ENCODE measurements at places on chromosomes 12 and 14. TPM values are rescaled to one million over a fixed set of nuclear protein-coding genes. Genes with fewer than 3 reads are reported as not detected.
A peak's percentile ranks its signal among the peaks of the same experiment; 100 is the strongest.

The SRP54 gene
- 90.8 TPM for total RNA-seq

The PPP4R4 gene
- total RNA-seq: 0.22 TPM

The TMX1 gene
- 54.8 TPM for total RNA-seq

The PRMT5 gene
- 42.2 TPM for total RNA-seq

The TAS2R46 gene
- not detected for total RNA-seq

The B3GNT4 gene
- not detected for total RNA-seq

The GPR137C gene
- total RNA-seq: 0.89 TPM

The MYF6 gene
- total RNA-seq: not detected

GRCh38 chr12:69580074-69580473 lies 5.2 kb upstream of the CCT2 start:
- H3K27me3 ChIP-seq: no peaks in the 10 kb centered on the region
- peaks cover 12% of the 10 kb centered on the region for H3K4me1 ChIP-seq
- H3K4me3 ChIP-seq: no peak overlapping the region
- DNase-seq: no peak
- peaks cover 18% of the 10 kb centered on the region for H3K36me3 ChIP-seq
- H3K27ac ChIP-seq: no peak overlapping the region

- no peaks in the 10 kb centered on the region for H3K4me1 ChIP-seq
- no peak for DNase-seq
- no peak overlapping the region for H3K4me3 ChIP-seq
- H3K36me3 ChIP-seq: no peaks in the 10 kb centered on the region
These were observed 23.2 kb upstream of the MEG3 start for GRCh38 chr14:100802766-100803165.

DNA sequence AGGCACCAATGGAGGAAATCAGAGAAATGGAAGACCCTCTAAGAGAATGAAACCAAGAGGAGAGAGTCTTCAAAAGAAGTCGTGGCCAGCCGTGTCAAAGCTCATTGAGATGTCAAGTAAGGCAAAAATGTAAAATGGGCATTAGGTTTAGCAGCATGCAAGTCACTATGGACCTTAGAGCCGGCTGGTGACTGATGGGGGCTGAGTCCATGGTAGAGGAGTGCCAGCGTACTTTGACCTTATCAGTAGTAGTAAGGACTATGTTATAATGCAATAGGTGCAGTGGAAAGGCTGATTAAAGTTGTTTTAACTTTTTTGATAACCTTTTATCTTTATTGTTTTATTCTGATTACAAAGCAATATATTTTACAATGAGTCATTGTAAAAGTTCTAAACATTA lies 66.5 kb downstream of the ANO6 start:
- H3K4me3 ChIP-seq: no peak overlapping the region
- peaks cover 33% of the 10 kb centered on the region for H3K4me1 ChIP-seq

GRCh38 chr12:2256915-2257314 lies 204.1 kb downstream of the CACNA1C start:
- H3K4me3 ChIP-seq: peak overlapping the region; percentile 14
- peak overlapping the region; percentile 79 for H3K27ac ChIP-seq
- H3K36me3 ChIP-seq: no peaks in the 10 kb centered on the region
- no peaks in the 10 kb centered on the region for H3K27me3 ChIP-seq

- DNase-seq: peak; percentile 38
- no peaks in the 10 kb centered on the region for H3K4me1 ChIP-seq
- peak within 1 kb of the TSS; percentile 48 for H3K4me3 ChIP-seq
- peaks cover 62% of the 10 kb centered on the region for H3K27me3 ChIP-seq
- H3K27ac ChIP-seq: no peak within 1 kb of the TSS
These were observed at the start of gene C14orf39 for GRCh38 chr14:60485598-60486251. Gene C14orf39 (minus strand): TSS chr14:60486063. CDS start chr14:60485078, 985 bp downstream.

DNA sequence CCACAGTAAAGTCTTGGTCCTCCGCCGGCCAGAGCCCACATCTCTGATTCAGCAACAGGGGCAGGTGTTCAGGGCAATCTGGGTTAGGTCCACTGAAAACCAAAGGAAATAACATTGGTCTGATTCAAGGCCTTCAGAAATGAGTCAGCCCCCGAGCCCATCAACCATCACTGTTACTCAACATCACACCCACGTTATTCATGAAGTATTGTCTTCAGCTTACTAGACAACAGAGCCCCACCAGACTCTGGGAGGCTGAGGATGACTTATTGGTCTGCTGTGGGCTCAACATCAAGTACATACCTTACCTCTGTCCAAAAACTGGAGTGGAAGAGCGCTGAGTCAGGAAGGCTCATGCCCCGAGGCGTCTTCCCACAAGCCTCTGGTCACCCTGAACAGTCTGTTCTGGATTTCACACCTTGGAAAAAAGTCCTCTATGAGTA lies 97.5 kb downstream of the ZFP36L1 start:
- no peak overlapping the region for H3K4me3 ChIP-seq
- H3K27ac ChIP-seq: peak overlapping the region; percentile 89
- no peaks in the 10 kb centered on the region for H3K36me3 ChIP-seq
- peak; percentile 99 for DNase-seq

DNA sequence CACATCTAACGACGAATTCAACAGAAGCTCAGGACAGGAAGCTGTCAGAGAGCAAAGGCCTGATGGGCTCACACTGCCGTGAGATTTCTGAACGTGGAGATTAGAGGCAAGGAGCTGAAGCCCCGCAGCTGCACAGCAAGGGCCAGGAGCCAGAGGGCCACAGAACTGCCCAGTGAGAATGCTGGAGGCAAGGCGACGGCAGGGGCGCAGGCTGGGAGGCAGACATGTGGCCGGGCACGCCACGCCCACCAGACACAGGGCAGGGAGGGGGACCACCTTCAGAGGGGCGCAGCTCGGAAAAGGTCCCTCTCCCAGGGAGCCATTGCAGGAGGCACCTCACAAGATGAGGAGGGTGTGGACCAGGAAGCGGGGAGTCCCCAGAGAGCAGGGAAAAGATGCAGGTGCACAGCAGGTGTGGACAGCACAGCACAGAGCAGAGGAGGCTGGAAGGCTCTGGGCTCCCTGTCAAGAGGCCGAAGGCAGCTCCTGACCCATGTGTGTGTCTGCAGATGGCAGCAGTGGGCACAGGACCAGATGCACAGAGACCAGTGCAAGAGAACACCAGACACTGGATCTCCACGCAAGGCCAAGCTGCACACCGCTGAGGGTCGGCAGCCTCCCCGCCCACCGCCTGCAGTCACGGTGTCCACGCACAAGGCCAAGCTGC lies 23.0 kb downstream of the BTBD6 start:
- no peaks in the 10 kb centered on the region for H3K4me1 ChIP-seq
- H3K4me3 ChIP-seq: no peak overlapping the region
- H3K27me3 ChIP-seq: no peaks in the 10 kb centered on the region
- no peak for DNase-seq
- no peaks in the 10 kb centered on the region for H3K36me3 ChIP-seq
- H3K27ac ChIP-seq: no peak overlapping the region

DNA sequence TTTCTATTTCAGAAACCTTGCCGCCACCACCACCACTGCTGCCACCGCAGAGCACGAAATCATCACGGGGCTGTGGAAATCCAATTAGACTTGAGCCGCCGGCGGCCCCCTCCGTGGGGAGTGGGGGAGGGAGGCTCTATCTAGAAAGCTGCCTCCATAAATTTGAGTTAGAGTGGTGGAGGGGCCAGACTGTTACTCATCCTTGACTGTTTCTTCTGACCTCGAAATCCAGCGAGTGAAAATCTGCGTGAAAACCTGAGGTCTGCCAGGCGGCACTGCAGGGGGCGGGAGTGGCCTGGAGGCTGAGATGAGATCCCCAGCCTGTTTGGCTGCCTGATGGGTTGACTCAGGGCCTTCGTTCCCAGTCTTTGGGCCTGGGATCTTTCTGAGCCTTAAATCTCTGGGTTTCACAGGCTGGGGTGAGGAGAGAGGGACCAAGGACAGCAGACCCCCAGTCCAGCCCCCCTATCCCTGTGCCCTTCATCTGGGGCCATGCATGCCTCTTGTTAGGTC lies 29.9 kb downstream of the TSPAN9 start:
- H3K4me1 ChIP-seq: 0 out of 2 replicates have a peak, but pooled peaks cover 3% of the 10 kb centered on the region
- DNase-seq: peak; percentile 50
- no peak overlapping the region for H3K4me3 ChIP-seq
- no peak overlapping the region for H3K27ac ChIP-seq

DNA sequence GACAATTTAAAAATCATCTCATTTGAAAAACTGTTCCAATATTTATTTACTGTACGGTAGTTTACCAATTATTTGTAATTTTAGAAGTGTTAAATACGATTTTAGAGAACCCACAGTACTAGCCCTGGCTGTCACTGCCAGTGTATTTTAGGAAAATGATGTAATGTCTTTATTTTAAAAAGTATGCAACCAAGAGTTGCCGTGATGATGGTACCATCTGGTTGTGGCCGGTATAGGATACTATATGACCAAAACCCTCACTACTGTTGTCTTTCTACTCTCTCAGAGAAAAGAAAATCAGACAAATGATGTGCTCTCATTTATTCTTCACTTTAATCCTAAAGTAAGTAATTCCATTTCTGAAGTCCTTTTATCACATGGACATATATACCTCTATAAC lies 395.0 kb downstream of the FOXG1 start:
- H3K4me1 ChIP-seq: no peaks in the 10 kb centered on the region
- DNase-seq: no peak

DNA sequence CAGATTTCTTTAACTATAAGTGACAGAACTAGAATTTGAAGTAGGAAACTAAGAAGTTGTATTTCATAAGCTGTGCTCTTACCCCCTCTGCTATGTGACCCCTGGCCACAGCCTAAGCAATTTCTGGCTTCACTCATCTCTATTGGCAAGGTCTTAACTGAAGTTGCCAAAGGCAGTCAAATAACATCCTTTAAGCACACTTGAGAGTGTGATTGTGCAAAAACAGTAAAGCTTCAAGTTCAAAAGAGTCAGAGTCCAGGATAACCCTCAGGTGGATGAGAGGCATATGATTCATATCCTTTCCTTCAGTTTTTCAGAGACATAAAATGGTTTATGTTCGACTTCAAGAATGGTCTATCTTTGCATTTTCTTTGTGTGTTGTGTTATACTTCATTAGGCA lies 45.2 kb downstream of the GRIP1 start:
- H3K27ac ChIP-seq: no peak overlapping the region
- no peaks in the 10 kb centered on the region for H3K4me1 ChIP-seq
- DNase-seq: no peak
- no peaks in the 10 kb centered on the region for H3K36me3 ChIP-seq
- H3K4me3 ChIP-seq: no peak overlapping the region
- peaks cover 22% of the 10 kb centered on the region for H3K27me3 ChIP-seq

- H3K36me3 ChIP-seq: no peaks in the 10 kb centered on the region
- H3K27ac ChIP-seq: no peak overlapping the region
- peak; percentile 50 for DNase-seq
- peak overlapping the region; percentile 67 for H3K4me3 ChIP-seq
- H3K27me3 ChIP-seq: no peaks in the 10 kb centered on the region
- H3K4me1 ChIP-seq: no peaks in the 10 kb centered on the region
These were observed 589 bp upstream of the HVCN1 start for GRCh38 chr12:110689281-110690126.

DNA sequence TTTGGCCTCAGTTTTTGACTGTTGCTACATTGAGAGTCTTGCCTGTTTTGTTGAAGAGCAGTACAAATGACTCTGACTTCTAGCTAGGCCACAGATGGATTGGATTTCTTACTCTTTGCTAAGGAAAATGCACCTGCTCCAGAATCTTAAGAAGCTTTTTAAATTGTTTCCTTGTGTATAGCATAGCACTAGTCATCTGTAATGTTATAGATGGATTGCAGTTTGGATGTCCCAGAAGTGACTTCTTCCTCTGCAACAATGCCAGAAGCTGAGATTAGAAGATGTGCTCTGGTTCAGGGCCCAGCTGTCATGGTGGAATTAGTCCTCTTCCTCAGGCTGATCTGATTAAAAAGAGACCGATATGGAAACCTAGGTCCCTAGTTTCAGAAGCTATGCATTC lies 67.9 kb downstream of the DAAM1 start:
- no peak for DNase-seq
- peak overlapping the region; percentile 92 for H3K27ac ChIP-seq

DNA sequence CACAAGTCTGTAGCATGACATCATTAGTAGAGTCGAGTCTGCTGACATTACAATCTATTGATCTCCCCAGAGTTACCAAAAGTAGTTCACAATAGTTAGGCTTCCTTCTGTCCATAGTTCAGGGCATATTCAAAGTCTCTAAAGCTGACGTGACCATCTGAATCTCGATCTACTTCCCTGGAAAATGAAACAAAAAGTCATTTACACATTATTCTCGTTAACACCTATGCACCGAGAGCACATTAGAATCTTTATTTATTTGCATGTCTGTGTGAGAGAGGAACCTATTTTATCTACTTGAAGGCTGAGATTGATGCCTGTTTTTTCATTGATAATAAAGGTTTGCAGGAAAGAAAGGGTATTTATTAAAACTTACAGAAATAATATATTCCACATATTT lies 157.4 kb downstream of the EFCAB11 start:
- peaks cover 21% of the 10 kb centered on the region for H3K4me1 ChIP-seq
- H3K27ac ChIP-seq: no peak overlapping the region
- no peaks in the 10 kb centered on the region for H3K27me3 ChIP-seq
- no peaks in the 10 kb centered on the region for H3K36me3 ChIP-seq

- no peak overlapping the region for H3K4me3 ChIP-seq
- H3K4me1 ChIP-seq: peaks cover 3% of the 10 kb centered on the region
- H3K27ac ChIP-seq: no peak overlapping the region
These were observed 5.5 kb upstream of the HCFC2 start for GRCh38 chr12:104058802-104059201.

GRCh38 chr14:38496092-38496491 lies 240.2 kb upstream of the CLEC14A start:
- no peak for DNase-seq
- no peak overlapping the region for H3K27ac ChIP-seq
- no peak overlapping the region for H3K4me3 ChIP-seq

- H3K4me1 ChIP-seq: peaks cover 21% of the 10 kb centered on the region
- no peaks in the 10 kb centered on the region for H3K36me3 ChIP-seq
- H3K27ac ChIP-seq: no peak overlapping the region
- no peaks in the 10 kb centered on the region for H3K27me3 ChIP-seq
These were observed 79.1 kb upstream of the ATP2B1 start for GRCh38 chr12:89787763-89788162.

GRCh38 chr12:50839042-50839441 lies 3.7 kb upstream of the TMPRSS12 start:
- DNase-seq: peak; percentile 36
- H3K27ac ChIP-seq: no peak overlapping the region
- no peaks in the 10 kb centered on the region for H3K27me3 ChIP-seq
- no peak overlapping the region for H3K4me3 ChIP-seq
- 0 out of 2 replicates have a peak, but pooled peaks cover 7% of the 10 kb centered on the region for H3K4me1 ChIP-seq

DNA sequence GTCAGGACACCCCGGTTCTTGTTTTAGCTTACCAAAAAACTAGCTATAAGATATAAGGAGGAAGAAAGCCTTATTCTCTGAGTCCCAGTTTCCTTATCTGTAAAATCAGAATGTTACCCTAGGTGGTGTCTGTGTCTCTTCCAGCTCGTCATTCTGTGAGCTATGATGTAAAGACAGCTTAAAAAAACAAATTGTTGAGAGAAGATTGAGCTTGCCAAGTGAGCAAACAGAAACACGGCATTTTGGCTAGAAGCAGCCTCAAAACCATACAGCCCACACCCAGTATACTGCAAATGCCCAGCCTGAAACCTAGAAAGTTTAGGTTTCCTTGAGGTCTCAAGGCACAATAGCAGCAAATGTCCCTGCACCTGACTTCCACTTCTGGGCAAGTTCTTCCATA lies 151.4 kb downstream of the SSPN start:
- peak; percentile 7 for DNase-seq
- H3K4me1 ChIP-seq: no peaks in the 10 kb centered on the region
- no peak overlapping the region for H3K27ac ChIP-seq
- H3K36me3 ChIP-seq: no peaks in the 10 kb centered on the region
- no peak overlapping the region for H3K4me3 ChIP-seq
